Renal cortical epithelial cell (primary cell): ENCODE measurements at places on chromosomes 1 and 21. TPM values are rescaled to one million over a fixed set of nuclear protein-coding genes. Genes with fewer than 3 reads are reported as not detected.

- DNase-seq = peak; percentile 33
Observed at GRCh38 chr1:203996126-203996525, 76.8 kb upstream of the SOX13 start.

DNA sequence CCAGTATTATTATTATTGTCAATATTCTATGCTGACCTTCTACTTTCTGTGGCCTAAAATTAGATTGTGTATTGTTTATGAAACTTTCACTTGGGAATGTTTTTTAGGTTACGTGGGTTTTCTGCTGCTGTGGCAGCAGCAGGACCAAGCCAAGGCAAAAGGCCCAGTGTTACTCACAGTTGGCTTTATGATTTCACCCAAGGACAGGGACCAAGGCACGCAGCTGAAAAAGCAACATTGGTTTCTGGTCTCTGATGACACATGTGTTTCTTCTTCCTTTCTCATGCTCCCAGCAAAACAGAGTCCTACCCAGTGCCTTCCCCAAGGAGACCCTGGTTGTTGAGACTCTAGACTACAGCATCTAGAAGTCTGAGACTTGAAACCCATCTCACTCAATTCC lies 413.7 kb downstream of the SETD4 start:
- DNase-seq = no peak

Gene LCE1F
- total RNA-seq = not detected in 2 replicates

- DNase-seq = no peak
Observed at GRCh38 chr1:23167353-23168078, 1.1 kb downstream of the LUZP1 start.

GRCh38 chr1:230957580-230957989 lies 21.1 kb downstream of the TTC13 start:
- no peak for DNase-seq

Gene DPYD
- total RNA-seq = 6.8 and 37.5 TPM in 2 replicates

GRCh38 chr21:28654406-28654805 lies 338.3 kb downstream of the LTN1 start:
- no peak for DNase-seq

- peak; percentile 3 for DNase-seq
Observed at GRCh38 chr1:228013935-228014930, 7.4 kb downstream of the WNT3A start.

DNA sequence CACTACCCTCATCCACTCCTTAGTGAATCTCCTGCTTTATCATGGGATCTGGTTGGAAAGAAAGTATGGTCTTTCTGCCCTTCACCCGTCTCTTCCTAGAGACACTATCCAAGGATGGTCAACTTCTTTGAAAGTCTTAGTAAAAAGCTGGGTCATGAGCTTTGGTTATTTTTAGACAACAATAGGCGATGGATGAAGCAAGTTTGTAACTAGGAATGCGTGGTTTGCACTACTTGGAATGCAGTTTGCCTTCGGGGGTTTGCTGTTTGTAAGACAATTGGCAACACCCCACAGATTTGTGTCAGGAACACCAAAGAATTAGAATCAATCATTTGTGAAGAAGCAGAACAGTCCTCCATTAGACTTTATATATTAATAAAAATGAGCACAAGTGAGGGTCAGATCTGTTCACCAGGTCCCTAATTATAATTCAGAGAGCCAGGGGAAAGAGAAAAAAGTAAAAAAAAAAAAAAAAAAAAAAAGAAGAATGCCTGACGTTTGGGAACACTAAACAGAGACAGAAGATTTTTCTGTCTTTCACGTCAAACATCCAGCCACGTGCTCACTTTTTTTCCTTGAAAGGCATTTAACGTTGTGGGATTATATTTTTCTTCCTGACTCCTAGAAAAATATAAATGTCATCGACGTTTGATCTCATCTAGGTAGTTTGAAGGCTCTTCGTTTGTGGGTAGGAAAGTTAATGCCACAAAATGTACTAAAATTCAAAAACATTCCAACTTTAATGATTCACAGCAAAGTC lies 60.7 kb upstream of the BTG3 start:
- peak; percentile 55 for DNase-seq

- DNase-seq = no peak
Observed at GRCh38 chr1:6025269-6026094, 20.2 kb upstream of the KCNAB2 start.

DNA sequence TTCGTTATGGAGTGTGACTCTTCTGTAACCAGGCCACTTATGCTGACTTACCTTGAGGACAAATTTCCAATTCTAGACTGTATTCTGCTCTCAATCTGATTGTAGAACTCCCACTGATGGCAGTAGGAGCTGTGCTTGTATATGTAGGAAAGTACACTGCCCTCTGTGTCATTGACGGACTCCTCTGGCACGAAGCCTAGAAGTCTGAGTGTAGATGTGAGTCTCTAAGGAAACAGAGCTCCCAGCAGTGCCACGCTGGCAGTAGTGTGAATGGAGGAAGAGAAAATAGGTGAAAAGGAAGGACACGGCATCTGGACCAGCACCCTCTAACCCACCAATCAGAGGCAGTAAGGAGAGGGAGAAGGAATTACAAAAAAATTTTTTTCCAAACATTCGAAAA lies 130.4 kb upstream of the ADGRL2 start:
- DNase-seq = peak; percentile 96

GRCh38 chr1:61184040-61184713 lies 101.8 kb downstream of the NFIA start:
- peak; percentile 87 for DNase-seq

Gene MASP2
- total RNA-seq = 0.35 TPM in 1 of 2 replicates, not detected in the other

Gene FCRL6
- 0.05 TPM in 1 of 2 replicates, not detected in the other for total RNA-seq

Gene CCDC24
- 6.3 and 6.5 TPM in 2 replicates for total RNA-seq

GRCh38 chr1:22608361-22608760 lies 28.1 kb upstream of the C1QA start:
- no peak for DNase-seq

Gene COL6A1
- total RNA-seq = 52.1 and 53.2 TPM in 2 replicates

GRCh38 chr1:16092923-16093511 lies 19.6 kb upstream of the FAM131C start:
- no peak for DNase-seq

Gene UCK2
- total RNA-seq = 62.4 and 96.9 TPM in 2 replicates

GRCh38 chr1:209134001-209134400 lies 449.5 kb upstream of the CAMK1G start:
- DNase-seq = no peak

GRCh38 chr1:218304281-218305039 lies 19.4 kb downstream of the RRP15 start:
- peak; percentile 46 for DNase-seq

Gene LAD1
- 51.6 and 68.6 TPM in 2 replicates for total RNA-seq

Gene HOOK1
- total RNA-seq = 18.6 and 45.2 TPM in 2 replicates

Gene FAM163A
- not detected in 2 replicates for total RNA-seq

DNA sequence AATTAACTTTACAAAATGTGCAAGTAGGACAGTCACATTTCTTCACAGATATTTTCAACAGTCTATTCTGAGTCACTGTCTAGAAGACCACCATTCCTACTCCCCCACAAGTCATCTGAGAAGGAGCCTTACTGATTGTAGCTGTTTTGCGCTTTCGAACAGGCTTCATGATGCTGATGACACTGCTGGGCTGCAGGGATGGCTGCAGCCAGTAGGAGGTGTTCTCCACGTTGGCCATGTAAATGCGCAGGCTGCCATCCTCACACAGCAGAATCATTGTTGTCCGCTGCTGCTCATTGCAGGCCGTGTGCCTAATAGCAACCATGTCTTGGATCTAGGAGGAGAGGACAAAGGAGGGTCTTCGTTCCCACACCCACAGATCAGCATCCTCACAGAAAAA lies 56.9 kb downstream of the UBR4 start:
- DNase-seq = no peak

GRCh38 chr1:168473126-168473525 lies 70.7 kb downstream of the XCL2 start:
- DNase-seq = no peak

Gene SGIP1
- total RNA-seq = 6.1 and 9.2 TPM in 2 replicates

GRCh38 chr1:147541672-147542568 lies 619 bp downstream of the BCL9 start:
- peak; percentile 23 for DNase-seq

DNA sequence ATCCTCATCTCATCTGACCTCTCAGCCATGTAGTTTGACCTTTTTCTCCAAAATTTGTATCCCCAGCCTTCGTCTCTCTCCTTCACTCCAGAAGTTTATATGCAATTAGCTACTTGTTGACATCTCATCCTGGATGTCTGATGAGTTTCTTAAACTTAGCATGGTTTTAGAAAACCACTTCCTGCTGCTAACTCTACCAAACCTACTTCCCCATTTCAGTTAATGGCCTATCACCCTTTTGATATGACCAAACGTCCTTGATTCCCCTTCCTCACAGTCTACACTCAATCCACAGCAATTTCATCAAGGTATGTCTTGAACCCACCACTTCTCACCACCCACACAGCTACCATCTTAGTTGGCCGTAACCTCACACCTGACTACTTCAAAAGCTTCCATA lies 121.9 kb downstream of the LRRC40 start:
- no peak for DNase-seq

Gene OR2L13
- not detected in 2 replicates for total RNA-seq

DNA sequence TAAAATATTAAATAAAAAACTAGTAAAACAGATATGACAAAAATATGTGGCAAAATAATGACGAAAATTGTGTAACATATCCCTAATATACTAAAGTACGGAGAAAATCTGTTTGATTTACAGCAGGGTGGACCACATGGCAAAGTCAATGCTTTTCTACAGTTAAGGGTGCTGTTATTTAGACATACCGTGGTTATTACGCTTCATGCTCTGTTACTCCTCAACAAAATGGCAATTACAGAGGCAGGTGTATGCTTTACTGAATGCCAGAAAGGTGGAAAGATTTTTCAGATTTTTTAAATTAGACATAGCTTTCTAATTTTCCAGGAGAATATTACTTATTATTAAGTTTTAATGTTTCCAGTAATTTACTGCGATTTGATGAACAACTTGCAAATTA lies 343.9 kb upstream of the DPYD start:
- DNase-seq = peak; percentile 31

GRCh38 chr1:30744060-30744756 lies 13.4 kb downstream of the LAPTM5 start:
- no peak for DNase-seq

DNA sequence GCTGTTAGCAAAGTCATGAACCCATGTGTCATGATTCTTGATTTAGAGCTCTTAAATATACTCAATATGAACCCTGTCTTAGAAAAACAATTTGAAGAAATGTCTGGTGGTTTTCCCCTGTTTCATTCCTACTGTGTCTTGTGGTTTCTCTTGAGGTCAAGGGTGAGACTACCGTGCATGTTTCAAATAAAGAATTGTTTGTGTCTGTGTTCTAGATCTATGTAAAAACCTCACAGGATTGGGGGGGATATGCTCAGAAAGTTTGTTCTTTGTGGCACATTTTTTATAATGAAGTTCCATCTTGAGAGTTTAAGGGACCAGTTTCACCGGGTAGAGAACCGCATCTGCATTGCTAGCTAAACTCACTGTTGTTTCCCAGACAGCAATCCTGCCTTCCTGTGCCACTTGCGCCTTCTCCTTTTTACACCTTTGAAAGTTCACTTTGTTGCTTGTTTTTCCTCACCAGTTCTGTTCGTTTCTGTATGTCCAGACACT lies 30.9 kb upstream of the CACYBP start:
- DNase-seq = peak; percentile 92

DNA sequence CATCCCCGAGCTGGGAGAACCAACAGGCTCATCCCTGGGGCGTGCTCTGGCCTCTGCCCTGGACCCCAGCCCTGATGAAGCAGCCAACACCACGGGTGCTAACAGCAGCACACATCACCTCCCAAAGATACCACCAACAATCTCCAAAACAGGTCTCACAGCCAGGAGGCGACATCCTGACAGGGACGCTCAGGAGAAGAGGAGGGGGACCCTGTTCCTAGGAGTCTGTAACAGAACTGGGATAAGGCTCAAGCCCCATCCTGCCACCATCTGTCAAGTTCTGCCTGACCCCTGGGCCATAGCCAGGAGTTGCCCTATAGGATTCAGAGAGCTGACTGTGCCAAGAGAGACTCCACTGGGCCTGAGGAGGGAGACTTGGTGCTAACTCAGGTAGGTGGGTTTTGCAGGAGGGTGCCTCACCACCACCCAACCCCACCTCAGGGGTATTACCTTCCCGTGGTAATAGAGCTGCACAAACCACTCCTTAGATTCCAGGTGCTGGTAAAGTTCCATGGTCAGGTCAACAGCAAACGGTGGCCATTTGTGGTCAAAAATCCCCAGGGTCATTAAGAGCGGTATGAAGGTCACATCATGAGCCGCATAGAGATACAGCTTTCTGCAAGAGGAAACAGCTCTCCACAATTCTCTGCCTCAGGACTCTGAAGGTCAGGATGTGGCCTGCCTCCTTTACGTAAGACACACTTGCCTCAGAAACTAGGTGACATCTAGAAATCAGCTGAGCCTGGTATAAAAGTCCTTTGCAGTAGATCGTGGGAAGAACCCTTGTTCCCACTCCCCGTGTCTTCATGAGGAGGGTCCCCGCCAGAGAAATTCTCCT lies 22.3 kb downstream of the ACP6 start:
- no peak for DNase-seq

DNA sequence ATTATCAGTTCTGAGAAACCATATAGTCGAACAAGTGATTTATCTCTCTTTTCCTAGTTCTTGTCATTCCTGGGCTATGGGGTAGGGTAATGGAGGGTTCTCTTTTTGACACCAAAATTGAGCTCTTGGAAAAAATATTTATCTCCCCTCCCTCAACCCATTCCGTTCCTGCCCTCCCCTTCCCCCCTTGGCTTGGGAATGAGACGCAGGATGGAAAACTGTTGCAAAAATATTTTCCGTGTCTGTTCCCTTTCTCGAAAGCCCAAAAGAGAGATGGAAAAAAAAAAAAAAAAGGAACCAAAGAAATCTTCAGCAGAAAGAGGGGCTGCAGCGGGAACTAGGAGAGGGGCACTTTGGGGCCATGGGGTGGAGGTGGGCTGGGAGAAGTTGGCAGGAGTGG lies 766 bp downstream of the ATP2B4 start:
- no peak for DNase-seq

- DNase-seq = no peak
Observed at GRCh38 chr1:21321963-21322680, 31.9 kb upstream of the ECE1 start.

Gene SDE2
- total RNA-seq = 27.2 and 34.9 TPM in 2 replicates

- peak; percentile 83 for DNase-seq
Observed at GRCh38 chr1:234659538-234659937, 49.6 kb upstream of the IRF2BP2 start.

GRCh38 chr1:241330619-241331327 lies 26.2 kb downstream of the RGS7 start:
- DNase-seq = no peak

Gene ELF3
- 277 and 307 TPM in 2 replicates for total RNA-seq

- peak; percentile 19 for DNase-seq
Observed at GRCh38 chr1:62784509-62785365, 805 bp downstream of the ATG4C start.
